Fibroblast of skin of abdomen (primary cell): ENCODE measurements at places on chromosomes 6 and 20.

DNA sequence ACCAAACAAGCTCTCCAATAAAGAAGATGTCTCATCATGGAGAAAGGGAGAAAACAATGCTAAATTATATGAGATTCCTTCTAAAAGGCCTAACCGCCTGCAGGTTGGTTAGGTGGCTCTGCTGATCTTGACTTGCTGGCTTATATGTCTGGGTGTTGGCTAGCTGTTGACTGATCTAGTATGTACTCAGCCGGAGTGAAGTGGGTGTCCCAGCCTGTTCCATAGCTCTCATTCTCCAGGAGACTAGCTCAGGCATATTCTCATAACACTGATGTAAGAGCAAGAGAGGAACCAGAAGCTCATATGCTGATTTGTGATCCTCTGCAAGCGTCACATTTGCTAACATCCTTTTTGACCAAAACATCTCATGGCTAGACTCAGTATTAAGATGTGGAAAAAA lies 473.0 kb downstream of the BMP2 start:
- DNase-seq, result no peak

- DNase-seq, result no peak
Observed at GRCh38 chr20:40287683-40288082, 401.4 kb downstream of the MAFB start.

DNA sequence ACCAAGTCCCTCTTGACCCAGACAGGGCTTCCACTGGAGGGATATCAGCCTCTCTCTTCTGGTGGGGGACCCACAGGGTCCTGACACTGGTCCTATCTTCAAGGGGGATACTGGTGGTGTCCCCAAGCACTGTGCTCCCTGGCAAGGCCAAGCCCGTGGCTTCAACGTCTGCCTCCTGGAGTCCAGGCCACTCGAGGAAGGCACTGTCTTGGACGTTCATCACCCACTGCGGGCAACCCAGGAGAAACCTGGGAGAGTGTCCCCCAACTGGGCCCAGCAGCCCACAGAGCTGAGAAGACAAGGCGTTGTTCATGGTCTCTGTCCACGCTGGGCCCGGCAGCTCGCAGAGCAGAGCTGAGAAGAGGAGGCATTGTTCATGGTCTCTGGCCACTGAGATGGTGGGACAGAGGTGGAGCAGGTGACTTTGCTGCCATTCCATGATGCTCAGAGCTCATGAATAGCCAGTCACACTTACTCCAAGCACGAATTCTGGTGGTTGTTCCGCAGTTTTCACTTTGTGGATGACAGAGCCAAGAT lies 37.5 kb upstream of the FRMD1 start:
- no peak for DNase-seq

DNA sequence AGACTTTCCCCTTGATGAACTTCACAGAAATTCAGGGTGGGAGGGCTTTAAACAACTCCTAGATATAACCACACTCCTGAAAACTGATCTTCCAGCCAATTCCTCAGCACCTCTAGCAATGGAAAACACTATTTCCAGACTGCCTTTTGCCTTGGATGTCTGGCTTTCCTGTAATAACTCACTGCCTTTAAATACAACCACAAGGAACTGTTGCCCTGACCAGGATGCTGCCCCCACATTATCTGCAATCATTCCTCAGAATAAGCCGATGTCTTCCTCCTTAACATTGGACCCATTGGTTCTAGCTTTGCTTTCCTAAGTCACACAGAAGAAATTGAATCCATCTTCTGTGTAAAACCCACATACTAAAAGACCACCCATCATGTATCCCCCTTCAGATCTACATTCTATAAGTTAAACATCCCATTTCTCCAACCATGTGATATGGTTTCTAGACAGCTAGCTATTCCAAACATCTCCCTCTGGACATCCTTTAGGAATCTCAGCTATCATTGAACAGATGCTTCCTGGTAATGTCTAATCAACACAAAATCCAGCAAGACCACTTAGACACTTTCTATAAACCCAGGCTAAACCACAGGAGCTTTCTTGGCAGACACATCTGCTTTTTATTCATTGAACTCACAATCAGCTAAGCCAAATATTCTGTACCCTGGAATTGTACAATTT lies 95.9 kb upstream of the KCNQ5 start:
- peak; percentile 97 for DNase-seq

GRCh38 chr6:40755046-40755681 lies 168.0 kb upstream of the LRFN2 start:
- peak; percentile 84 for DNase-seq

DNA sequence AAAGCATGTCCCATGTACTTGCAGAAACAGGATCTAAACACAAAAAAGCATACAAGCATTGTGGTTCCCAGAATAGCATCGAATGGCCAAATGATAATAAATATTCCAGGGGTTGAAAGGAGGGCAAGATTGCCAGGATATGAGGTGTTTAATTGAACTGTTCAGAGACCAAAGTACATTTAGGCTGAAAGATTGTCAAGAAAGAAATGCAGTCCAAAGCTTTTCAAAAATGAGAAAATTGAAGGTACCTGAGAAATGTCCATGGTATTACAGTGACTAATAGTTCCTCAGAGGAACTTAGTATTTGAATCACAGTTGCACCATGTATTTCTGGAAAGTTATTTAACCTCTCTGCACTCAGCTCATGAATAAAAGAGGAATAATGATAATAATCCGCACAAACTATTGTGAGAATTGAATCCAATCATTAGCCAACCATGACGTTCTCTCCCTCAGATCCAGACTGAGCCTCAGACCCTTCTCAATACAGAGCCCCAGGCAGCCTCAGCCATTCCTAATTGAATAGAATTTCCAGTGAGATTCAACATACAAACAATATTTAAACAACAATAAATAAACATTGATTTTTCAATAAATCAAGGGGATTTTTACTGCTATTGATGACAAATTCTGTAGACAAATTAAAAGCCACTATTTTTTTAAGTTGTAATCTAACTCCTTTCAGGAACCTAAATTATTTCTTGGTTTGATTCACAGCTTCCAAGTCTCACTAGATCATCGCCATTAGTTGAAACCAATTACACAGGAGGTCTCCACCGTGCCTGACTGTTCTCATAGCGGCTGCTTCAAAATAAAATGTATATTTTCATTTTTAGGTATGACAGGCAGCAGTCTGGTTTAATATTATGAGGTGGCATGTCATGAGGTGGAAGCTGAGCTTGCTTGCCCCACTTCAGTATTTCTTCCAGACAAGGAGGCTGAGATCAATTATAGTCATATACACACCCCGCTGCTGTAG lies 144.3 kb upstream of the TENT5A start:
- DNase-seq, result peak; percentile 49

DNA sequence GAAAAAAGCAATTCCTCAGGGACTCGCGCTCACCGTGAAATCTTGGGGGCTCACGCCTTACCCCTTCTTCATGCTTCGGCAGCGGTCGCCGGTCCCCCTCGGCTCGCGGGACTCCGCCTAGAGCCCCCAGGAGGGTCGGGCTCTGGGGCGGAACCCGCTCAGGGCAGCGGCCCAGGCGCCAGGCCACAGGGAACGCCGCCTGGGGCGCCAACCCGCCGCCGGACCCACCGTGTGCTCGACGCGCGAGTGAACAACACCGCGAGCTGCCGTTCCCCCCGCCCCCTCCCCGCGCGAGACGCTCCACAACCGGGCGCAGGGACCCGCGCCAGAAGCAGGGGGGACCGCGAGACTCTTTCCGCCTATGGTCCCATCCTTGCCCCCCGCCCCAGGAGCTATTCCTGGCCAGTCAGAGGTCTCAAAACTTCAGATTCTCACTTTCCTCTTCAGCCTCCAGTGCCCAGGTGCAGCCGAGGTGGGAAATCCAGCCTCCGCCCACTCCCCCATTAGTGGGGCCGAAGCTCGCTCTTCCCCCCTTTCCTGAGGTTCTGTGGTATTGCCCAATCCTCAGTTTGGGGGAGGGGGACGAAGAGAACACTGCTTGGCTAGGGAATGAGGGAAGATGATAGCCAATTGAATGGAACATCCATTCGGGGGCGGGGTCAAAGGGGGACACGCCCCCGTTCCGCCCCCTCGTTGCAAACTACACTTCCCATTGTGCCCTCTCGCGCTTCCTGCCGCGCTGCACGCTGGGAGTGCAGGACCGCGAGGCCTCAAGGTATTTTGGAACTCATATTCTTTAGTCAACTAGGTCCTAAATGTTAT lies at the start of gene WASF1:
Gene WASF1 (minus strand): TSS at position 265 of the 822 bp plus-strand sequence. CDS start 52,069 bp downstream, outside the sequence.
- DNase-seq, result peak; percentile 99

DNA sequence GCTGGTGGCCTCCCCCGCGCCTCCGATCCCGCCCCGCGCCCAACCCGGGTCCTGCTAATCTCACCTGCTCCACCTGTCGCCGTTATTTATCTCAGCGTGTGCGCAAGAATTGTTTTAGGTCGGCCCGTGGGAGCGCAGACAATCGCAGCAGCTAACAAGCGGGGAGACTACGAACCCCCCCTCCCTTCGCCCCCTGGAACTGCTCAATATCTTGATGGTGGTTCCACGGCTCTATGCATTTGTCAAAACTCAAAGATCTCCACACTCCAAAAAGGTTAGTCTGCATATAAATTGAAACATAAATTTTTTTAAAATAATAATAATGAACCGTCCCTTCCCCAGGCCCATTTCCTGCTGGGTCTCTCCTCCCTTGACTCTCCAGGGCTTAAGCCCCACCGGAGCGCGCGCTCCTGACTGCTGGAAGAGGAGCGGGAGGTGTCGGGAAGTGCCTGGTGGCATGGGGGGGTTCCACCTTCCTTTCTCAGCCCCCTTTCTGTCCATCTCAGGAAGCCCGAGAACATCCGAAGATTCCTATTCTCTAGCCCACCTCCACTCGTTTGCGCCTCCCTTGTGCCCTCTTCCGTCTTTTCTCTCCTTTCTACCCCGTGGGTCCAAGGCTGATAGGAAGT lies 1.6 kb upstream of the MDGA1 start:
- DNase-seq, result no peak

DNA sequence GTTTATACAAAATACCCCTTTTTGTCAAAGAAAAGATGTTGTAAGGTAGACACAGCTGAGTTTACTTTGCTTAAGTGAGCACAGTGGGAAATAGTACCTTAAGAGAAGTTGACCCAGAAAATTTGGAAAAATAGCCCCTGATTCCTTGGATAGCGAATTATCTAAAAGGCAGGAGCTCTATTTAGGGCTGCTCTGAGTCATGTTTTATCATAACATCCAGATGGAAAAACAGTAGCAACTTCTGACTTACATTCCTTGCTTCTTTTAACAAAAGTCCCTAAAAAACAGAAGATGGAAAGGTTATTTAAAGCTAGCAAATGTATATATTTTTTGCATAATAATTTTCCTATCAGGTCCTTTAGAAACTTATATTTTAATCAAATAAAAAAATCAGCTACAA lies 59.0 kb downstream of the THEMIS start:
- no peak for DNase-seq

DNA sequence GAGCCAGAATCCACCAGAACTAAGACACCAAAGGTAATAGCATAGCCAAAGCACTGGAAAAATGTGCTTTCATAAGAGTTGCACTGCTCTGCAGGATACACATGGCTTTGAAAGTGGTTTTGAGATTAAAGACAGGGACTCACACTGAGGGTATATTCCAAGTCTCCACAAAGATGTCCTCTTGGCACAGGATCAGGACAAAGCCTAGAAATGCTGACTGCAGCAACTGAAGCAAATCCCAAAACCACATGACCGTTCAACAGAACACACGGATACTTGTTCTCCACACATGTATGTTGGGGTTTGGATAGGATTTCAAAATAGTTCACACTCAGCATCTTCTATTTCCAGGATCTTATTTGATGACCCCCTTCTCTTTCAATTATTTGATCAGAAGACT lies 364.3 kb upstream of the HSF2 start:
- peak; percentile 6 for DNase-seq

- DNase-seq, result no peak
Observed at GRCh38 chr6:160931378-160932310, 59.9 kb upstream of the MAP3K4 start.

GRCh38 chr6:7142228-7142801 lies 34.6 kb downstream of the RREB1 start:
- DNase-seq, result no peak

DNA sequence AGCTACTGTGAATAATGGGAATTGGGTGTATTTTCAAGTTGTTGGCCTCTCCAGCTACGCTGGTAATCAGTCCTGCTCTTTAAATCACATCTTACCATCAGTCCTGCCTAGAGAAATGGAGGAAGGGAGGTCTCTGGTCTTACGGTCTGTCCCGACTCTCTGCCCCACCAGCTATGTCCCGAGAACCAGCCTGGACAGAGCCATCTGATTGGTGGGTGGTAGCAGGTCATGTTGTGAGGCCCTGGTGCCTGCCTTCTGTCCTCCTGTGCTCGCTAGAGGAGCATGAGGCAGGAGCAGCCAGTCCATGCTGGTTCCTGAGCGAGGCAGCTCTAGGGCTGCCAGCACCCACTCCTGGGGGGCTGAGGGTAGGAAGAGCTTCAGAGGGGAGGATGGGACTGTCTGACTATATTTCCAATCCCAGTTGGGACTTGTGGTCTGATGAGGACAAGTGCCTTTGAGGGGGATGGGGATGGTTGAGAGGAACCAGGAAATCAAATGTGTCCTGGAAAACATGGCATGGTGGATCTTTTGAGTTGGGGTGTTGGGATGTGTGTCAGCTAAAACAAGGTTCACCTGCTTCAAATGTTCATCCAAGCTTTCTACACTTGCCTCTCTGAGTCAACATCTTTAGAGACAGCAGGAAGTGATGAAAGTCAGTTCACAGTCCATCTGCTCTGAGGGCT lies 33.0 kb downstream of the SYNJ2 start:
- no peak for DNase-seq

GRCh38 chr20:10453241-10453640 lies 18.1 kb downstream of the SLX4IP start:
- no peak for DNase-seq

- DNase-seq, result peak; percentile 83
Observed at GRCh38 chr6:56349194-56349593, 101.8 kb upstream of the COL21A1 start.

GRCh38 chr6:154598399-154598798 lies 87.9 kb upstream of the CNKSR3 start:
- no peak for DNase-seq

DNA sequence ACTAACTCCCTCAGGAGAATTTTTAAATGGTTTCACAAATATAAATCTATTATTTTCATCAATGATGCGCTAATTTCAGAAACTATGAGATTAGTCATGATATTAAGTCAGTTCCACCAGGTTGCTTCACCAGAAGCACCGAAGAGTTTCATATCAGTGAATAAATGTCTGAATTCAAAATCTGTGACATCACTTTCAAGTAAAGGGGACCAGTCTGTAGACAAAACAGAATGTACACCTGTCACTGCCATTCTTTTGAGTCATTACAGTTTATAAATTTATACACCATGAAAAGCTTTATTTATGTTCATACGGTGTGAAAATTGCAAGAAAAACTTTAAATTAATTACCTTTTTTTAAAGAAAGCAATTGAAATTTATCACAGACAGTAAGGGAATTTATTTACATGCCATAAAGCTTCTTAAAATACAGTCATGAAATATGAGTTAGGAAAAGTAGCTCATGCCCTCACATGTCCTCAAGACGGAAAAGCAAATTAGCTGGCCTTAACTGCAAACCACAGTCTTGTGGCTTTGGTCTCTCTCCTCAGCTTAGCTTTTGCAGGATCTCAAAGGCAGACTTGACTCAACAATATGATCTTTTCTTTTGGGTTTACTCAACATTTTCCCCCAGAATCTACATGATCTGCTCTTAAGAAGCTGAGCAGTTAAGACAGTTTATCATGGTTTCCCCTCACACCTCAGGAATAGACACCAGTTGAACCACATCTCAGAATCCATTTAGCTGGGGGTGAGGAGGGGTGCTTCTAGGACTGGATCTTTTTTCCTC lies 177.7 kb upstream of the MCHR2 start:
- DNase-seq, result peak; percentile 86
